ENCODE measurements at places on chromosomes 4 and X.

GRCh38 chrX:20056704-20057103 is 60.0 kb downstream of the MAP7D2 start:
- DNase-seq, result no peak

GRCh38 chrX:31376408-31377022 is 304.7 kb upstream of the FTHL17 start:
- no peak for DNase-seq

GRCh38 chr4:57013543-57014120 is 34.9 kb downstream of the POLR2B start:
- no peak for DNase-seq

DNA sequence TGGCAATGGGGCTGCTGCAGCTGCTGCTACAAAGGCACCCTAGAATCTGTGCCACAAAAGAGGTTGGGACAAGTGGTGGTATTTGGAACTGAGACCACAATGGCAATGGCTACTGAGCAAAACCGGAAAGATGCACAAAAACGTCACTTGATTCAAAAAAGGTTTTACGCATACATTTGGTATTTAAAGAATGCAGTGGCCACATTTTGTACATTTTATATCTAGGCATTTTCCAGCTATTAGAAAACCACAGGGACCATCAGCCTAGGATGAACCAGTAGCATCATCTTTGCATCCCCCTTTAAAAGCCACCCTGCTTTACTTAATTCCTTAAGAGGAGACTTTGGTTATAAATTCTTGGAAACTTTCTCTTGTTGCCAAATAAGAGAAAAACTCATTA is 104.8 kb upstream of the CXCL13 start:
- DNase-seq, result no peak

DNA sequence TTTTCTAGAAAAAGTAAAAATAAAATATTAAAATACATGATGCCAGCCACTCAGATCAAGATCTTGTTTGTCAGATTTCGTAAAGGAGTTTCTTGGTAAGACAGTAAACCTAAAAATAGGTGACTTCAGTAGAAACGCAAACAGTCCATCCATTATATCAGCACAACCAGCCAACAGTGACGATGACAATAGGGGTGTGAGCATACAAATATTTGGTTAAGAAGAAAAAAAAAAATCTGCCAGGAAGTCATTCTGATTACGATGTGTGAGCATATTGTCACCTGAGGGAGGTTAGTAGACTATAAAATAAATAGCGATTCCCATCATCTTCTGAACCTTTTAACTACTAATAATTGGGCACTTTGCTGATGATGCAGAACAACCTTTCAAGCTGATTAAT is 37.6 kb downstream of the SLC7A11 start:
- no peak for DNase-seq

- no peak for DNase-seq
Observed at GRCh38 chr4:41485041-41485440, 52.9 kb upstream of the LIMCH1 start.

All from Right ventricle myocardium inferior (tissue), 1 donor.